ENCODE measurements at places on chromosomes 4 and X.

DNA sequence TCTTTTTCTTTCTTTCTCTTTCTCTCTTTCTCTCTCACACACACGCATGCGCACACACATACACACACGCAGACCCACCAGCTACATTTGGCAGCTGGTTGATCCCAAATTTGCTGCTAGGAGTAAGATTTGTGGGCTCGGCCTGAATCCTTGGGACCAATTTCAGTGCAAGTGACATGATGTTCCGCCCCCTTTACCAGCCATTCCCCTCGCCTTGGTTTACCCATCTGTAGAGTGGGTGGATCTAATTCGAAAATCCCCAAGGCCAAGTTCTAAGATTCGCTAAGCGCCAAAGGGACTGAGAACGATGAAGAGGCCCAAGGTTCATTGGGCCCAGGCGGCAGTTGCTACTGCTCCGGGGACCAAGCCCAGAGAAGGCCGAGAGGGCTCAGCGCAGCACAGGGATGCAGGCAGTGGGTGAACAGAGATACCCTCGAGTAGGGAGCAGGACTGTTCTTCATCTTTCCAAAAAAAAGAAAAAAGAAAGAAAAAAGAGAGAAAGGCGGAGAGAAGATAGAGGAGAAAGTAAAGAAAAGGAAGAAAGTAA is 5.8 kb downstream of the NKX3-2 start:
- no peak for DNase-seq

- no peak for DNase-seq
Observed at GRCh38 chr4:48012824-48013223, 3.7 kb downstream of the CNGA1 start.

- no peak for DNase-seq
Observed at GRCh38 chr4:7169134-7169533, 23.2 kb upstream of the SORCS2 start.

DNA sequence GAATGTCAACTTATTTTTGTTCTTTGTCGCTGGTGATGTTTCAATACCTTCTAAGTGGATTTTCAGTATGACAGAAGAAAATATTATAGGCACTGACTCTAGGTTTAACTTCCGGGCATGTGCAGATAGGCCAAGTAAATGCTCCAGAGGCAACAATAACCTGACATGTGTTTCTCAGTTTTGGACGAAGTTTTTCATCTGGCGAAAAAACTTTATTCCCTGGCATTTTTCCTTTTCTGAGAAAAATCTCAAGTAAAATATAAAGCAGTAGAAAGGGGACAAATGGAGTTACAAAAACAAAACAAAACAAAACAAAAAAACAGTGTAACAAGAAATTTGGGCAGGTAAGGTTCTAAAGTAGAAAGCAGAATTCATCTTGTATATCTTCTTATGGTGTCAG is 173.5 kb downstream of the ANTXR2 start:
- no peak for DNase-seq

DNA sequence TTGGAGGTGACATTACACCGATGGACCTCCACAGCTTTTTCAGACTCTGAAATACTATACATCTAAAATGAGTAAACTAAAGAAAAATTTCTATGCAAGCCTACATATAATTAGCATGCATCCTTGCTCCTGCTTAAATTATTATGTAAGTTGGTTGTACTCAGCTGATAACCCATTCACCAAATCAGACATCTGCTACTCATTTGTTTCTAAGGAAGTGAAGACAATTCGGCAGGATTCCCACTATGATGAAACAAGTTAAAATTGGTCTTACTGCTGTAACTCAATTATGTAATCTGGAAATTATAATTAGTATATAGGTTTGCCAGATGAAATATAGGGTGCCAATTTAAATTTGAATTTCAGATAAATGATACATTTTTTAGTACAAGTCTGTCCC is 59.5 kb upstream of the FGF13 start:
- no peak for DNase-seq

- no peak for DNase-seq
Observed at GRCh38 chr4:19941434-19941833, 310.3 kb upstream of the SLIT2 start.

GRCh38 chr4:184575306-184575705 is 73.9 kb downstream of the CASP3 start:
- no peak for DNase-seq

DNA sequence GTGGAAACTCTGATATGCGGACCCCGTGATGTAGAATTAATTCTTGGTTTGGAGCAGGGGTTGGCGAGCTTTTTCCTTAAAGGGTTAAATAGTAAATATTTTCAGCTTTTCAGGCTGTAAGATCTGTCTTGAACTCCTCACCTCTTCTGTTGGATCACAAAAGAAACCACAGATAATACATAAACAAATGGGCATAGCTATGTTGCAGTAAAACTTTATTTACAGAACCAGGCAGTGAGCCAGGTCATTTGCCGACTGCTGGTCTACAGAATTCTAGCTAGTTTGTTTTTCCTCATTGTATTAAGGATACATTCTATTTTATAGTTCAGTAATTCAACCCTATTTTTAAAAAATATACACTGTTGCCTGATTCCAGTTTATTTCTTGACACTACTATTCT is 116.6 kb downstream of the PAPSS1 start:
- DNase-seq = no peak

DNA sequence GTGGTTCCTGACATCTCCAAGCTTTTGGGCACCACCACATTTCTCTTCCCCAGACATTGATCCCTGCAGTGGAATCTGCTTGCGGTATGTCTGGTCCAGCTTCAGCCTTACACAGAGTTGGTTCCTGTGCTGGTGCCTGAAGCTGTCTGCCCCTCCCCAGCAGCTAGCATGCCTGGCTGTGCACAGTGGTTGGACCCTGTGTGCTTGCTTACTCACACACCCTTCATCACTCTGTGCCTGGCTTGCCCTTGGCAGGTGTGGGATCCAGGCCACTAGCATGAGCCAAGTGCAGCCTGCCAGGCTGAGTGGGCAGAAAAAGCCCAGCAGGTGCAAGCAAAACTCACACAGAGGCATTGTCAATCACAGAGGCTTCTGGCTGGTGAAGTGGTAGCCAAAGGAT is 473.8 kb downstream of the ACTRT1 start:
- no peak for DNase-seq

- DNase-seq = no peak
Observed at GRCh38 chr4:121690001-121690400, 6.8 kb downstream of the ANXA5 start.

DNA sequence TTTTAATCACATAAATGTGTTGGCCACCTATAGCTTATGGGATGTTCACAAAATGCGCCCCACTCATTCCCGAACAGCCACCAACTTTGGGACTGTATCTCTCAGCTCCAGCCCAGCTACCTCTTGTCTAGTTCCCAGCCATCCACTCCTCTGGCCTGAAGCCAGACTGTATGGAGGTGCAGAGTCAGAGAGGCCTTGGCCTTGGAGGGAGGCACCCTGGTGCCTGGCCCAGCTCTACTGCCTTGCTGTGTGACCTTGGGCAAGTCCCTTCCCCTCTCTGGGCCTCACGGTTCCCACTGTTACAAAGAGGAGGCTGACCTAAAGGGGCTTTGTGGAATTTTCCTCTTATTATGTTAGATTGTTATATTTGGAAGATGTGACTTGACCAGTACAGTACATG is 13.9 kb downstream of the MAMLD1 start:
- no peak for DNase-seq

- DNase-seq = peak; percentile 16
Observed at GRCh38 chr4:5206016-5206790, 154.9 kb downstream of the STK32B start.

DNA sequence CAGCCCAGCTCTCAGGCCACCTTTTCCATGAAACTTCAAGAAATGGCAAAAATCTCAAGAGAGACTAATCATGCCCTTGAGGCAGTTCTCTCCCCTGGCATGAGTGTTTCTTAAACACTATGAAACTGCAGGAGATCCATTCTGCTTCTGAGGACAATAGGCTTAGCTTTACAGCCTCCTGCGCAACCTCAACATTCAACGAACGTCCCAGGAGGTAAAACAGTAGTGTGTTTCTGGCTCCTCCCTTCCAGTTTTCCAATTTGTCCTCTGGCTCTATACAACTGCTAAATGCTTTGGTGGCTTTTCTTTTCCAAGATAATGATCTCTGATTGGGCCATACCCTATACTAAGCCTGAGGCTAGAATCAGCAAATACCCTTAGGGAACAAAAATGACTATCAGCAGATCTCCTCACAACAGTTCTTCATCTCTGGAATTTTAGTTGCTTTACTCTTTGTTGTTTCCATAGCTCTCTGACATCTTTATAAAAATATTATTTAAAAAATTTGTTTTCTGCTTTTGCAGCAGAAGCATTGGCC is 87.0 kb upstream of the FAT1 start:
- no peak for DNase-seq

DNA sequence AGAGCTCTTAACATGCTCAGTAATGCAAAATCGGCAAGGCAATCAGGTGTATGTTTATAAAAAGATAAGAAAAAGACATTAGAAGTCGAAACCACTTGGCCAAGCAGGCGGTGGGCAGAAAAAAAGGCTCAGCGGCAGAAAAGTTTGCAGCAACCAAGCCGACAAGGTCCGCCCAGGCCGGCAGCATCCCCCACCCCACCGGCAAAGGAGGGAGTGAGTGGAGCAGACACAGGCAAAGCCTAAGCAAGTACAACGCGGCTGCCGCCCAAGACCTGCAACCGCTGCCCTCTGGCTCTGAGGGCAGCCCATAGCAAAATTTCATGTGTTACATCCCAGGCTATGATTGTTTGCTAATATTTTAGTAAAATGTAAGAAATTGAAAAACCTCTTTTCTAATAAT is 125.4 kb upstream of the ZCCHC13 start:
- no peak for DNase-seq

- DNase-seq = no peak
Observed at GRCh38 chrX:120759685-120760084, 116.0 kb downstream of the CT47B1 start.

- DNase-seq = no peak
Observed at GRCh38 chr4:54077812-54078211, 13.4 kb upstream of the CHIC2 start.

GRCh38 chr4:164572877-164573279 is 181.1 kb upstream of the SMIM31 start:
- DNase-seq = peak; percentile 64

- DNase-seq = no peak
Observed at GRCh38 chrX:134718966-134719317, 60.7 kb upstream of the PLAC1 start.

GRCh38 chrX:140866446-140866845 is 135.9 kb upstream of the SPANXB1 start:
- DNase-seq = no peak

- no peak for DNase-seq
Observed at GRCh38 chr4:54228961-54229501, at the start of gene PDGFRA. PDGFRA (plus strand) TSS chr4:54229293; CDS start chr4:54258769, 29,476 bp downstream.

GRCh38 chrX:21004835-21005234 is 369.4 kb upstream of the CNKSR2 start:
- DNase-seq = peak; percentile 3

GRCh38 chr4:158624889-158625478 is 46.7 kb downstream of the C4orf46 start:
- DNase-seq = peak; percentile 54

GRCh38 chrX:2828344-2828958 is at the start of gene GYG2:
GYG2 (plus strand) TSS chrX:2828930; CDS start chrX:2830189, 1,259 bp downstream.
- DNase-seq = no peak

DNA sequence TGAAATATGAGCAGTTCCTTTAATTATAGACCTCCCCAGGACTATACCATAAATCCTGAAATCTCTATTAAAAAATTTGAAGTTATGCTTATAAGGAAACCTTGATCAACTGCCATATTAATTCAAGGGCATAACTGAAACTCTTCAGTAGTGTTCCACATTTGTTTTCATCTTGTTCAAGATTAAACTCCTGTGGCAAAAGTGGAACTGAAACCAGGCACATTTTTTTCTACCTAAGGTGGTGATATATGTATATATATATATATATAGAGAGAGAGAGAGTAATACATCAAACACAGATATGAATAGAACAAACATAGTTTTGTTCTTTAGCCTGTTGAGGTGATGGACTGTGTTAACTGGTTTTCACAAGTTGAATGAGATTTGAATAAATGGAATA is 287.9 kb downstream of the DACH2 start:
- no peak for DNase-seq

DNA sequence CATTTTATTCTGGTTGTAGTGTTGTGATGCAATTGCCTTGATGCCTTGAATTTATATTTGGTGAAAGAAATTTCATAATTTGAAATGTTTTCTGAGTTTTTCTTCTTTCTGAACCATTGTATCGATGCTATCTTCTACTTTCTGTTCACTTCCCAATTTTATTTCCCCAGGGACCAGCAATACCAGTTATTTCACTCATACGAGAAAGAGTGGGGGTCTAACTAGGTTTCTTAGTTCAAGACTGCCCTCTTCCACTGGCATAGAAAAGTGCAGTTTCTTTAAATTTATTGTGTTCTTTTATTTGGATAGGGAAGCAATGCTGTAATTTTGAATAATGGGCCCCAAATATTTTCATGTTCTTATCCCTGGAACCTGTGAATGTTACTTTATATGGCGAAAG is 544.0 kb upstream of the ADGRL3 start:
- DNase-seq = no peak

DNA sequence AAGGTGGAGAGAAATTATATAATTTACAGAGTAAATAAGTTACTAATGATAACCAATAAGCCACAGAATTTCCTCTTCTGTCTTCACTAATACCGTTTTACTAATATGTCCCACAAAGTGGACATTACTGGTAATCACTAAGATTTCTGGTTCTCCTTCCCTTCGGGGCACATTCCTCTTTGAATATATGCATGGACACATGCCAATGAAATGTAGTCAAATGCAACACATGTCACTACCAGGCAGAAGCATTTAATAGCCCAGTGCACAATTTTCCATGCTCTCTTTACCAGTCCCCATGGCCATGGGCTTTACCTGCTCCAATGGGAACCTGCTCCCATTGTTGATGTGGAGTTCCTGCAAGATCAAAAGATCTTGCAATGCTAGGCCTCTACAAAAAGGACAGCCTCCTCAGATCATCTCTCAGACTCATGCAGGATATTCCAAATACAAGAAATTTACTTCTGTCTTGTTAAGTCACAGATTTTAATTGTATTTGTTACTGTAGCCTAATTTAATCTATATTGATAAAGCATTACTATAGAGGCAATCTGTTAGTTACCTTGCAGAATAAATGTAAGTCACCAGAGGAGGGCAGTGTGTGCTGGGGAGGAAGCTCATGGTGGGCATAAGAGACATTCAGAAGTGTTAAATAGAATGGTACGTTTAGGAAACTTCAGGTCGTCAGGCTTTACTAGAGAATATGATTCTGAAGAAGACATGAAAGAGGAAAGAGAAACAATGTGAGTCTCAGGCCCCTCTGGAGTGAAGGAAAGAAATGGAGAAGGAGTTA is 37.1 kb upstream of the INPP4B start:
- no peak for DNase-seq

DNA sequence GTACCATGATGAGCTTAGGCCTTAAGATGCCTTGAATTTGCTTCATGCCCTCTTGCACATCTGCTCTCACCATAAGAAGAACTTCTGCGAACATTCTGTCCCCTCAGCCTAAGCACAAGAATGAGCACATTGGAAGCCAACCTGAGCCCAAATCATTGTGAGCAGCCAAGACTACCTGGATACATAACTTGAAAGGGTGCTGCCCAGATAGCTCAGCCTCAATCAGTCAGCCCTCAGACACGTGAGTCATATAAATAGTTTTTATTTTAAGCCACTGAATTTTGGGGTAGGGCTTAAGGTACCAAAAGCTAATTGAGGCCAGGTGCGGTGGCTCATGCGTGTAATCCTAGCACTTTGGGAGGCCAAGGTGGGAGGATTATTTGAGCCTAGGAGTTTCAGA is 27.5 kb upstream of the BBS12 start:
- DNase-seq = no peak

All from RWPE1 (cell line).